ENCODE measurements at places on chromosomes 2 and 18.

DNA sequence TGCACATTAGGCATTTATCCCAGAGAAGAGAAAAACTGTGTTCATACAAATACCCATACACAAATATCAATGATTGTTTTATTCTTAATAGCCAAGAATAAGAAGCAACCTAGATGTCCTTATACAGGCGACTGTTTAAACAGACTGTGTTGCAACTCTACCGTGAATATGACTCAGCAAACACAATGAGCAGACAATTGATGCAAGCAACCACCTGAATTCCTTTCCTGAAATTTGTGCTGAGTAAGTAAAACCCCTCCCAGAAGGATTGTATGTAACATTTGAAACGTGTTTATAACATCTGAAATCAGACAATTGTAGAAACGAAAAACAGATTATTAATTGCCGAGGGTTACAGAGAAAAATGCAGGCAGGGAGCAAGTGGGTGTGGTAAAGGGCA is 621.9 kb upstream of the SOX11 start:
- DNase-seq: no peak

- no peak for DNase-seq
Measured at GRCh38 chr18:73766910-73767515, 380.6 kb downstream of the FBXO15 start.

GRCh38 chr18:59079264-59079663 is 60.4 kb upstream of the SEC11C start:
- DNase-seq: no peak

- DNase-seq: no peak
Measured at GRCh38 chr2:1010415-1010930, 59.8 kb downstream of the SNTG2 start.

DNA sequence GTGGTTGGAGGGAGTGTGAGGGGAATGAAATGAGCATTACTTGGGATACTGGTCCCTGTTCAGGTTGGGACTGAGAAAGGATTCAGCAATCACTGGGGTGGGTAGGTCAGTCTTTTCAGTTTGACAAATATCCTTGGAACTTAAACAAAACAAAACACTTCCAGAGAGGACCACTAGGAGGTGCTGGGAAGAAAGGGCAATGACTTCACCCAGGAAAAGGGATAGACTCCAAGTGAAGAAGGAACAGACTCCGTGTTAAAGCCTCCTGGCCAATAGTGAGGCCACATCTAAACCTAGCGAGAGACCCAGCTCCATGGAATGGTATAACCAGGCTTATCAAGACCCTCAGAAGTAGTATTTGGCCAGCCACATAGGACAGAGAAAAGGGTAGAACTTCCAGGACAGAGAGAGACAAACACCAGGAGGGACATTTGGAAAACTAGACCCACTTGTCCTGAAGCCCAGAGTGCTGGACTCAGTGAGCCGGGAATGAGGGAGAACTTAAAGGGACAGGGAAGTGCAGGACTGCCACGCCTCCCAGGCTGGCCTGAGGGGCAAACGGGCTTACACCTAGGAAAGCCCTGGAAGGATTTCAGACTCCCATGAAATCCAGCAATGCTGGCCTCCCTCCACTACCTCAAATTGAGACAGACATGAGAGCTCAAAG is 19.6 kb upstream of the KCNG3 start:
- no peak for DNase-seq

Data from activated CD4-positive, alpha-beta T cell treated with anti-CD3 and anti-CD28 coated beads for 24 hours (primary cell).